ACHN (cell line): ENCODE measurements at places on chromosomes 16 and 17.
A peak's percentile ranks its signal among the peaks of the same experiment; 100 is the strongest.

DNA sequence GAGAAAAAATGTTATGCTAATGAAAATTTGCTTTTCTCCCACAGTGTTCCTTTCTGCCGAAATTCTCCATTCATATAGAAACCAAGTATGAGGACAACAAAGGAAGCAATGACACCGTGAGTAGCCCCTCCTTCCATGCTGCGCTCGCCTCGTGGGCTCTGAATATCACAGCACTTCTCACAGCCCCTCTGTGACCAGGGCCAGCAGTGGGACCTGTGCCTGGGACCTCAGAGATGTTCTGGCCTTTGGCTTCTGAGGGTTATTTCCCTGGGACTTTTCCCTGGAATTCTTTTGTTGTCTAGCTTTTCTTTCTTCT lies 139.6 kb upstream of the NOL11 start:
- no peak for DNase-seq

- DNase-seq = no peak
These were observed 38.2 kb upstream of the IL21R start for GRCh38 chr16:27363797-27364196.

- DNase-seq = no peak
These were observed 2.0 kb downstream of the GAS7 start for GRCh38 chr17:10196384-10196895.

DNA sequence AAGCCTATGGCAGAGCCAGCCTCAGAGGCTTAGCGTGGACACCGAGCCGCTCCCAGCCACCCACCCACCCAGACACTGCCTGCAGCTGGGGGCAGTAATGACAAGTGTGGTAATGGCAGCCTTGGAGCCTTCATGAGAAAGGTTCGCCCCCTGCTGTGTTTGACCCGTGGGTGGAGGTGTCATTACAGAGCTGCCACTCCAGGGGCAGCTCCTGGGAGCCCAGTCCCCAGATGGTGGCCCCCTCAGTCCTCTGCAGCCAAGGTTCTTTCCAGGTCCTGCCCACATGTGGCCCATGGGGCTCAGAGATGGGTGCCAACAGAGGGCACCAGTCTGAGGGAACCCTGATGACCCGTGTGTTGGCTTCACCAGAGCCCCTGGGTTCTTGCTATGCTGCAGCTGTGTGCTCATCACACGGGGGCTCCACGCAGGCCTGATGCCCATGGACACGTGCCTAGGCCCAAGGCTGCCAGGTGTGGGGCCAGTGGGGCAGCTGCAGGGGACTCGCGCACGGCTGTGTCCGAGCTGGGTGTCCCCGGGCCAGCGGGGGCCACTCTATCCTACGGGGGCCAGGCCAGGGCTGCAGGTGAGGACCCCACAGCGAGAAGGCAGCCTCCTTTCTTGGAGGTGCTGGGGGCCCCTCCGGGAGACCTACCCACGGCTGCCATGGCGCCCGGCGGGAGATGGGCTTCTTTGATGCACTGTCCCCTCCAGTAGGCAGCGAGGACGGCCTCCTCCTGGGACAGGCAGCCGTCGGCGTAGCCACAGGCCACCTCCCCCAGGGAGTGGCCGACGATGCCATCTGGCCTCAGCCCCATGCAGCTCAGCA lies 8.1 kb downstream of the FASN start:
- DNase-seq = no peak

DNA sequence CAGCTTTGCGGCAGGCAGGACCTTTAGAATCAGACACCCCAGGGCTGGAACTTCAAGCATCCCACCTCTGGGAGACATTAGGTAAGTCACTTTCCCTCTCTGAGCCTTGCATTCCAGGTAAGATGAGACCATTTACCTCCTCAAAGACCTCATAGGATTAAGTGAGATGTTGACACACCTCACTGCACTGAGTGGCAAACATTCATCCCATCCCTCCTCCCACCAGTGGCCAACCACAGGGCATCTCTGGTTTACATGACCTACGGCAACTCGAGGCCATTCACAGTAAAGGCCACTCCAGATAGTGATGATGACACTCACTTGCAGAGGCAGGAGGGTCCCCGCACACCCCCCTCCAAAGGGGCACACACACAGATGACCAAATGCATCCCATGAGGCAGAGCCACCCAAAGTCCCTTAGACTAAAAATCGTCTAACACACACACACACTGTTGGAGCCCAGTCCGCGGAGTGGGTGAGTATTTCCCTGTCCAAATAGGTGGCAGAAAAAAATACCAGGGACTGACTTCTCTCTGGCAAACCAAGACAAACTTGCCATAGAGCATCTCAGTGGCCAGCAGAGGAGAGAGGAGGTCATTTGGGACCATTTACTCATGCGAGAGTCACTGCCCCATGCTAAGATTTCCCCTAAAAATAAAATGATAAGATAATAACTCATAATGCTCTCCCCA lies 454.9 kb downstream of the SOX9 start:
- no peak for DNase-seq

- no peak for DNase-seq
These were observed 184.5 kb downstream of the IRF8 start for GRCh38 chr16:86083382-86084002.

GRCh38 chr17:53626286-53626685 lies 196.4 kb upstream of the KIF2B start:
- peak; percentile 85 for DNase-seq

DNA sequence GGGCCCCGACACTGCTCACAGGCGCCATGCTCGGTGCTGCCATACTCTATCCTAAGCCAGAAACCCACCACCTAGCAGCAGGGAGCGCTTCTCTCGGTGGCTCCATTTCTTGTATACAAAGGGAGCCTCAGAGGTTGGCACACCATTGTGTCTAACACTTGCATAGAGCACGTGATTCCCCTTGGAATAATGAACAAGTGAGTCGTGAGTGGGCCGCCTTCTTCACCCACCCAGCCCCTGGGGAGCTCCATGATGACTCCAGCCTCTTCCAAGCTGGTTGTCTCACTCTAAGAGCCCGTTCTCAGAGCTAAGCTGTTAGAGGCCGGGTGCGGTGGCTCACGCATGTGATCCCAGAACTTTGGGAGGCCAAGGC lies 82.3 kb upstream of the ZNF469 start:
- no peak for DNase-seq

GRCh38 chr17:76681222-76682137 lies 29.3 kb downstream of the MXRA7 start:
- peak; percentile 60 for DNase-seq

- DNase-seq = no peak
These were observed 187.3 kb downstream of the CYB561 start for GRCh38 chr17:63258785-63259184.

DNA sequence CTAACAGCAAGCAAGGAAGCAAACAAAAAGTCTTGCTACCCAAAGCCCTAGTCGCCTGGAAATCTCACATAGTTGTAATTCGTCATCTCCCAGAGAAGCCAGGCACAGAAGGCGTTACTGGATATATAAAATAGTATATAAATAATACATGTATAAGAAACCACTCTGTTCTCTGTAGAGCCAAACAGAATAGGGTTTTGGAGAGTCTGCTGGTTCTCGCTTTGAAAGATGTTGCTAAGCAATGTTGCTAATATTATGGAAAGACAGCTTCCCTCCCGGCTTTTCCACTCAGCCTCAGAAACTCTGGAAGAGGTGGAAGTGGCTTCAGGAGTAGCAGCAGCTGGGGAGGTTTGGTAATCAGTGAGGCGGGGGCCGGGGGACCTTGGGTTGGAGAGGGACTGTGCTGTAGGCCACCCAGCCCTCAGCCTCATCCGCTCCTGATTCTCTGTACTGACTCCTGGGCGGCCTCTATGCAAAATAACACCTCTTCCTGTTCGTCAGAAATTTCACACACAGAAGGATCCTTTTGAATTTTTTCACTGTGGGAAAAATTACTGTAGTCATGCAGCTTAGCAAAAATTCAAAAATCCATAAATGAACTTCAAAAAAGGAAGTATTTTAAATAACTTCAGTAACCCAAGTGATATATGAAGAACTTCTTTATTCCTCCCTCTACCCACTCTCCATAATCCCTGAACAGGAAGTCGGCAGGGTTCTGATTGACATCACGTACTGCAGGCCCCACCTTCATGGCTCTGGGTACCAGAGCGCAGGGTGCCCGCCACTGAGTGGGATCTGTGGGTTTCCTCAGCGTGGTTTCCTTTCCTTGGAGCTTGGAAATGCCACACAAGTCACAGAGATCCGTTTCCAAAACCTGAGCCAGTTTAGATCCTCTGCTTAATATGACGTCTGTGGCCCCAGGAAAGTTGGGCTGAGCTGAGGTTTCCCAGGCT lies 51.4 kb downstream of the RAP1GAP2 start:
- DNase-seq = no peak

DNA sequence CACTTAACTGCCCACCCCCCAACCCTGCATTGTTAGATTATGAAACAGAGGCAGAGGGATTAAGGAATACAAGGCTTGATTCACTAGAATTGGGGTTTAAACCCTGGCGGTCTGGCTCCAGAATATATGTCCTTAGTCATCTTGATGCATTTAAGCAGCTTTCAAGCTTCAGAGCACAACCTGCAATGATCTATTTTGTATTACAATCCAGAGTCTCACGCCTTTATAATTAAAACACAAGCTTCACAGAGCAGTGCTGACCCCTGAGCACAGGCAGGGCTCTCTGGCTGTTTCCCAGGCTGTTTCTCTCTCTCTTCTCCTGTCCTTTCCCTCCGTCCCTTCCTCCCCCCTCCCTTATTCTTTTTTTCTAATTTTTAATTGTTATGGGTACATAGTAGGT lies 209.1 kb downstream of the SPECC1 start:
- DNase-seq = no peak

DNA sequence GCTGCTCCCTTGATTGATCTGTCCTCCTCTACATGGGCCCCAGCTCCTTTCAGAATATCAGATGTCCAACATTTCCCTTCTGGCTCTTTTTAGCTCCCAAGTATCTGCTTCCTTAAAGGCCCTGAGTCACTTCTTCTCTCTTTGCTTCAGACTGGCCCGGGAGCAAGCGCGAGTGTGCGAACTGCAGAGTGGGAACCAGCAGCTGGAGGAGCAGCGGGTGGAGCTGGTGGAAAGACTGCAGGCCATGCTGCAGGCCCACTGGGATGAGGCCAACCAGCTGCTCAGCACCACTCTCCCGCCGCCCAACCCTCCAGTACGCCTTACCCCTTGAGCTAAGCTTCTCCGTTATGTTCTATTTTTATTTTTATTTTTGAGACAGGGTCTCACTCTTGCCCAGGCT lies 12.3 kb downstream of the CNTROB start:
- DNase-seq = no peak

DNA sequence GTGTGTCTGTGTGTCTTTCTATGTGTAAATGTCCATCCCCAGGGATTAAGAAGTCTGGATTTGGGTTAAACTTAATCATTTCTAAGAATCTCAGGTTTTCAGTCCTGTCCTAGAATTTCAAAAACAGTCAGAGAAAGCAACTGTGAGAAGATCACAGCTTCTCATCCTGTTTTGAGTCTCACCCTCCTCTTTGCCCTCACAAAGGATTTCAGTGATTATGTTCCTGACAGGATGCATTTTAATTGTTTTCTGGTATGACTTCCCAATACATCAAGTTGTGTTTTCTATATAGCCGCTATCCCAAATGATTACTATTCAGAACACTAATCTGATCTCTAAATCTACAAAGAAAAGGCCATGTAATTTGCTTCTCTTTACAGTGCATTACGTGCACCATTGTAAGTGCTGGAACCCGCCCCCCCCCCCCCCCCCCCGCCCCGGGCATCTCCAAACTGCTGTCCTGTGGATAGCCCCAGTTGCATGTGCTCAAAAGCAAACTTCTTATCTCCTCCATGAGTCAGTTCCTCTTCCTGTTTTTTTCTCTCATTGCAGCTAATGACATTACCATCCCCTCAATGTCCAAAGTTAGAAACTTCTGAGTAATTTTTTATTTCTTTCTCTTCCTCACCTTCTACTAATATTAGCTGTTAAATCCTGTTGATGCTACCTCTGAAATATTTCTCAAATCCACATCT lies 73.9 kb downstream of the CDH13 start:
- DNase-seq = no peak

- no peak for DNase-seq
These were observed 16.8 kb upstream of the MAPK3 start for GRCh38 chr16:30139583-30140481.

DNA sequence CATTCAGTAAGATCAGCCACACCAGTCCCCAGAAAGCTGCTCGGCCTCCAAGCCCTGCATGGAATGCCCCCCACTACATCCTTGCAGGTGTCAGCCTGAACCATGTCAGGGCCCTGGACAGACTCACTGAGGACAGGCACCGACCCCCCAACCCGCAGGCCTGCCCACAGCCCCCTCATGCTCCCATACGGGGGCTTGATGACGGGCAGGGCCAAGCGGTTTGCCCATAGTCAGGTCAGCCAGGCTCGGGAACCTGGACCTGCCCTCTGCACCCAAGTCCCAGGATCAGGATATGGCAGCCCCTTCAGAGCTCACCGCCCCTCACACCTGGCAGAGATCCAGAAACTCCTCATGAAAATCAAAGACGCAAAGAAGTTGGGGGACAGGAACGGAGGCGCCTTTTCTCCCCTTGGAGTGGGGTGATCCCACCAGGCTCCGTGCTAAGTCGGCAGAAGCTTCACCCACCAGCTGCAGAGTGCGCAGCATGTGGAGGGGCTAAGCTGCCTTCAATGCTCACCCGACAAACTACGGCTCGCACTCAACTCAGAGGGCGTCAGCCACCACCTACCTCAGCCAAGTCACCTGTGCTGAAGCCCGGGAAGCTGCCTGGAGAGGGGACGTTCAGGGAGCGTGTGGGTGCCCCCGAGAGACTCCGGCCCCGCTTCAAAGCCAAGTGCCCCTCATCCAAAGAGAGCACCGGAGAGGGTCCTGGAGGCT lies 26.5 kb downstream of the GNPTG start:
- no peak for DNase-seq

- peak; percentile 68 for DNase-seq
These were observed 761 bp downstream of the GAN start for GRCh38 chr16:81315271-81316175.

- DNase-seq = no peak
These were observed 1.3 kb upstream of the PRRT2 start for GRCh38 chr16:29810699-29811169.

GRCh38 chr17:40538019-40538935 lies 27.0 kb downstream of the CCR7 start:
- DNase-seq = no peak

DNA sequence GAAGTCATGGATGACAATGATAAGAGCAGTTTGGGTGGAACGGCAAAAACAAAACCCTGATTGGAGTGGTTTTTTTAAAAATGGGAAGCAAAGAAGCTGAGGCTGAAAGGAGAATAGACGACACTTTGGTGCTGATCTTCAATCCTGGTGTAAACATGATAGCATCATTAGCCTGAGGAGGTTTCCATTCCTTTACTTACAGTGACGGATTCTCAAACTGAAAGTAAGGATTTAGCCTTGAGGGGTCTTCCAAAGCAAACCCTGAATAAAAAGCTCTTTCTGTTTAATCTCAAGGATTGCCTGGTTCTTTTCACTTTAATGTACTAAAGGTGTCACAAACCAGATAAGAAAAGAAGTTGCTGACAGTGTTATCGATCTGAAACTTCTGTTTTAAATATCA lies 69.3 kb downstream of the KCNJ2 start:
- DNase-seq = no peak
